ENCODE measurements at places on chromosomes 1 and 21.

DNA sequence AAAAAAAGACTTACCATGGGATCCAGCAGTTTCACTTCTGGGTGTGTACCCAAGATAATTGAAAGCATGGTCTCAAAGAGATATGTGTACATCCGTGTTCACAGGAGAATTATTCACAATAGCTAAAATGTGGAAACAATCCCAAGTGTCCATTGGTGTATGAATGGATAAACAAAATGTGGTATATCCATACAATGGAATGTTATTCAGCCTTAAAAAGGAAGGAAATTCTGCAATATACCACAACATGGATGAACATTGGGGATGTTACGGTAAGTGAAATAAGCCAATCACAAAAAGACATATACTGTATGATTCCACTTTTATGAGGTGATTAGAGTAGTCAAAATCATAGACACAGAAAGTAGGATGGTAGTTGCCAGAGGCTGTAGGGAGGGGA, 7.0 kb upstream of the TUT4 start:
- DNase-seq = no peak

GRCh38 chr21:31874812-31875212, 2.0 kb downstream of the HUNK start:
- no peak for DNase-seq

DNA sequence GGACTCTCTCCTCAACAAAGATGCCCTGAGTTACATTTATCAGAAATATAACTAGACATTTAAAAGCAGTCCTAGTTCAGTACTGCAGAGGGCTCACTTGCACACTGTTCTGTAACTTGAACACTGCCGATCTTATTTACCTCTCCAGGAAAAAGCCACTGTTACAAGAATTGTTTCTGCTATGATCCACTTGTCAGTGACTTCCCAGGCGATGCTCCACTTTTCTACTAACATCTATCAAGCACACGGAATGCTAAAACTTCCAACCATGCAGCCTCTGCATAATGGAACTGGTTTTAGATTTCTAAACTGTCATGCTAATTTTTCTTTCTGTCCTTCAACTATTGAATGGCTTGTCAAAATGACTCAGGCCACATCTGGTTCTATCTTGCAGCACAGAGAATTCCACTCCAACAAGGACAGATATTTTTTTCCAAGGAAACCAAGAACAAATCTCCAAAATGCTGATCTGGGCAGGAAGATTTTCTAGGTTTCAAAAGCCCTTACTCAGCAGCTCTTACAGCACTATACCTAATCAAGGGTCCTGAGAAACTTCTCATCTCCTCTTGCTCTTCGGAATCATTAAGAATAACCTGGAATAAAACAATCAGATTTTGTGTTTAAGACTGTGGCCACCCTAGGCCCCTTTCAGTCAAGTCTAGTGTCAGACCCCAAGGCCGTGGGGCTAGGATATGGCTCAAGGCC, 9.9 kb downstream of the SEC16B start:
- DNase-seq = peak; percentile 52

GRCh38 chr1:23628951-23629387, 62.6 kb upstream of the RPL11 start:
- no peak for DNase-seq

DNA sequence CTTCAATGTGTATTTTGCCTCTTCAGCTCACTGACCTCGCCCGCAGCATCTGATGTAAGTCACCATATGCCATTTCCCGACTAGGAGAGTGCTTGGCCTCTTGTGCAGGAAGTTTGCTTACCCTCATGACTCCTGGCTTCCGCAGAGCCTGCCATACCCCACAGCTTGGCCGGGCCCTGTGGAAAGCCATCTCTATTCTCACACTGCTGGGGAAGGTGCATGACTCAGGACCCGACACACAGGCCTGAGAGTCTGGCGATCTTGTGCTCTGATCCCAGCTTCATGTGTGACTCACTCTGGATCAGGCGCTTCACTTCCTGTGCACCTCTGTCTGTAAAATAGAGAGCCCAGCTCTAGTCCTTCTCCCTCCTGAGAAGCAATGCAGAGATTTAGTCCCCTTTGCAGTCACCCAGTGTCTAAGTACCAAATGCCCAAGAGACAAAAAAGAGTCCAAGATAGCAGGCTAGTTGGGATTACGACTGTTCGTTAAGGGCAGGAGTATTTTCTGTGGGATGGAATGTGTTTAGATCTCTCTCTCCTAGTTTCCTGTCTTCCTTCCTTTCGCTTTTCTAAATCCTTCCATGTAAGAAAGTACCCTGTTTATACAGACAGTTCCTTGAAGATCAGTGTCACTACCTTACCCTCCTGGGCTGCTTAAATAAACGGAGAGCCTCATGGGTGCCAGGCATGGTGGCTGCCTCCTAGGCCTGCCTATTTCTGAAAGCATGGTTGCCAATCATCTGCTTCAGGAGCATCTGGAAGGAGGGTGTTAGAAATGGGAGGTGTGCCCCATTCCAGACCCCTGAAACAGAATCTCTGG, 62.8 kb upstream of the KIF26B start:
- peak; percentile 99 for DNase-seq

DNA sequence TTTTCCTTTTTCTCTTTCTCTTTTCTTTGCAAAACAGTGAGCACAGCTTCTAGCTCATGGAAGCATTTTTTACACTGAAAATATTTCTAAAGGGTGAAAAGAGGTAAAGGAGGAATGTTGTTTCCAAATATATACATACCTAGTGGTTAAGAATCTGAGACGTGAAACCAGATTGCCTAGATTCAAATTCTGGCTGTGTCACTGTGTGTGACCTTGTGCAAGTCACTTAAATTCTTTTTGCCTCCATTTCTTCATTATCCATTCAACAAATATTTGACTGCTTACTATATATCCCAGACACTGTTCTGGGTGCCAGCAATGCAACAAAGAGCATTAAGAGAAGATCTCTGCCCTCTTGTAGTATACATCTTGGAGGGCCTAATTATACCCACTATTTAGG, 53.3 kb downstream of the ZFYVE9 start:
- DNase-seq = peak; percentile 54

DNA sequence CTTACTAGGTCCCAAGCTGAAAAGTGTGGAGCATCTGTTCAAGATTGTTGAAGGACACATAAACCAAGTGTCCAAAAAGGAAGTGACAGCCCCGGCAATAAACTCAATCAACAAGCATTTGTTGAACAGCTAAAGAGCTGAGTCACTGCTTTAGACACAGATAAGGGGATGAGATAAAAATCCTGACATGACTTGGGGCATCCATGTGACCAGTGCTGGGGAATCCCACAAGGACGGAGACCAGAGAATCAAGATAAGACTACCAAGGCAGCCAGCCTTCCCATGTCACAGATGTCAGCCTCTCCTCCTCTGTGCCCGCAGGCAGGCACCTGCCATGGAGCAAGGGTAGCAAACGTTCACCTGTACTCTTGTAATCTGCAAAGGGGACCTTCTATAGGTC, 118.6 kb upstream of the KAZN start:
- peak; percentile 14 for DNase-seq

- DNase-seq = no peak
These were observed 1.7 kb upstream of the TRPM2 start for GRCh38 chr21:44351535-44352252.

GRCh38 chr1:86318436-86318835, 77.7 kb downstream of the ODF2L start:
- no peak for DNase-seq

DNA sequence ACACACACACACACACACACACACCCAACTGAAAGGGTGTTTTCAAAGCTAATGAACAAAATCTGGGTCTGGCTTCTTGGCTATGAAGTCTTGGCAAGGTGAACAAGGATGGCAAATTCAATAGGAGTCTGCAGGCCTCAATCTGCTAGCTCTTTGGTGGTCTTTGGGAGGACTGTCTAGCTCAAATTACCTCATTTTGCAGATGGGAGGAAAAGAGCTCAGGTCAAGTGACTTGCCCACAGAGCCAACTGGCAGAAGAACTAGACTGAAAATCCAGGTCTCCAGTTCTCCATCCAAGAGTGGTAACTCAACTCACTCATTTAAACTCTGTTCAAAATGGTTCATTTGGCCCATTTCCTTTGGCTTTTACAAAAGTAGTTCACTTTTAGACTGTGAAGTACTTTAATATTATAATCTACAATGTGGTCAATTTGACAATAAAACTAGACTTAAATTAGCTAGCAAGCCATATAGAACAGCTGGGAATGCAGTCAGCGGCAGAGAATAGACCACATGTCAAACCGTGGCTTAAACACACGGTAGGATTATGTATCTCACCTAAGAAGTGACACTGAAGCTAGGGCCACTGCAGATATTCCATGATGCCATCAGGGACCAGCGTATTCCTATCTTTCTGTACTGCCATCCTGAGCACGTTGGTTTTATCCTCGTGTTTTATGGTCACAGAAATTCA, 112.9 kb downstream of the APP start:
- no peak for DNase-seq

DNA sequence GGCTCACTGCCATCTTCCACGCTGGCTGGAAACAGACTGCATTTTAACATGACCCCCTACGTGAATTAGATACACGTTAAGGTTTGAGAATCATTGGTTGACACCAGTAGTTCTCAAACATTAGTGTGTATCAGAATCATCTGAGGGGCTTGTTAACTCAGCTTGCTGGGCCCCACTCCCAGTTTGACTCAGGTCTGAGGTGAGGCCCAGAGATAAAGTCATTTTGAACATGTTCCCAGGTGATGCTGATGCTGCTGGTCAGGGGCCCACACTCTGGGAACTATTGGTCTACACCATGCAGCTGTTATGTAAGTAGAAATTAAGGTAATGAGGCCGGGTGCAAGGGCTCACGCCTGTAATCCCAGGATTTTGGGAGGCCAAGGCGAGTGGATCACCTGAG, 1.3 kb downstream of the LSM10 start:
- DNase-seq = no peak

DNA sequence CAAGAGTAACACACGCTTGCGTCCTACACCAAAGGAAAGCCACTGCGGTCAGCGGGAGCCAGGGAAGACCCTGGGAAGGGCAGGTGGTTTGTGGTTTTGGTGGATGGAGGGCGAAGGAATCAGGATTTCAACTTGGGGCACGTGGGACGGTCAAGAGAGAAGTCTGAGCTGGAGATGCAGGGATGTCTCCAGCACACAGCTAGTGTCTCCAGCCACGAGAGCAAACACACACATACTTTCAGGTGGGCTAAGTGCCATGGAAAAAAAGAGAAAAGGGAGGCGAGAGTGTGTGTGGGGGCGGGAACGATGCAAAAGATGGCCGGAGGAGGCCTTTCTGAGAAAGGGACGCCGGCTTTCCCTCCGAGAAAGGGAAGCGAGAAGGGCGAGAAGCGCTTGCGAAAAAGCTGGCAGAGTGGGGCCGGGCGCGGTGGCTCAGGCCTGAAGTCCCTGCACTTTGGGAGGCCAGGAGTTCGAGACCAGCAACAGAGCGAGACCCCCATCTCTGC, 1.4 kb upstream of the SRRM1 start:
- peak; percentile 42 for DNase-seq

GRCh38 chr1:168892931-168893330, 163.9 kb upstream of the DPT start:
- DNase-seq = no peak

DNA sequence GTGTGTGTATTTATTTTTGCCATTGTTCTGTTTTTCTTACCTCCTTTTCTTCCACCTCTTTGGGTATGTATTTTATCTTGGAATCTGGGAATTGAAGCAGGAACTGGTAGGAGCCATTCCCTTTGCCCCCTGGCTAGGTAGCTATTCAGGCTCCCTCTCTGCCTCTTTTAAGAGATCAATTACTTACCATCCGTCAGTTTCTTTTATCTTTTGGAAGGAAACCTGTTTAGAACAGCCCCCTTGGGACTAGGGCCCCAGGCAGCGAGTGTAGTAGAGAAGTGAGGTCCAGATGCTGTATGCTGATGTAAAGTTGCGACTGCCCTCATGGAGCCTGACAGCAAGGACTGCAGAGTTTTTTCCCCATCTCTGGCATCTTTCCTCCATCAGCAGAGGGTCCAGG, 41.6 kb downstream of the KIRREL1 start:
- DNase-seq = no peak

DNA sequence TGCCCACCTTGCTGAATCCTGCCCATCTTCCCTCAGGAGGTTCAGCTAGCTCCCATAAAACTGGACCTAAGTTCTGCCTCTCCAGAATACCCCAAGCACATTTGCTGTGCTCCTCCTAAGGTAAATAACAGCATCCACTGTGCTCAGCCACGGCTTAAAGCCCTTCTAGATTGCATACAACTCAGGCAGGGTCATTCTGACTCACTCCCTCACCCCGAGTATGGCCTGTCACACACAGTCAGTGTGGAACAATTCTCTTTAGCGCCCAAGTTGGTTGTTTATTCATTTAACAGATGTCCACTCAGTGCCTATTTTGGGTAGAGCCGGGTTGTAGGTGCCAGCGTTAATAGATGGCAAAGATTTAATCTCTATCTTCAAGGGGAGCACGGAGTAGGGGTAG, 147.5 kb upstream of the EDN2 start:
- peak; percentile 75 for DNase-seq

DNA sequence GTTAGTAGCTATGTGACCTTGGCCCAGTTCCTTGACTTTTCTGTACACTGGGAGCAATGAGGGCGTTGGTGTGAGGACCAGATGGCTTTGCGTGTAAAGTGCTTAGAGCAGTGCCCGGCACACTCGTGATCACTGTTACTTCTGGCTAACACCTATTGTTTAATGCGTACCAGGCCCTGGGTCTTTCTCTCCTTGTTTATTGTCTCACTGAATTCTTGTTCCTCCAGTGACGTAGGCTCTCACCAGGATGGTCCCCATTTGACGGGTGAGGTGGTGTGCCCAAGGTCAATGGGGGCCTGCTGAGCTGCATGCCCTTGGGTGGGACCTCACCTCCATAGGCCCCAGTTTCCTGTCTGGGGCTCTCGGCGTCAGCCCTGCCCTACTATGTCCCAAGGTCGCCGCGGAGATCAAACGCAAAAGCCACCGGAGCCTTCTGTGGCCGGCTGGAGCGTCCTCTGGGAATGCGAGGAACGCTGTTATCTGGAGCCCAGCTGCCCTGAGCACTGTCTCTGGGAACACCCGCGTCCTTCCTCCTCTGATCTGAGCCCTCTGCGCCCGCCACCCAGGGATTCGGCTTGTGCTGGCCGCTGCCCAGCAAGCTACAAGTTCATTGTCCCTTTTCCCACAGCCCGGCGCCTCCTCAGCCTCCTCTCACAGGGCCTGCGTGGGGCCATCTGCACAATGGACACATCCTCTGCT, 28.9 kb downstream of the ALPL start:
- DNase-seq = peak; percentile 47

DNA sequence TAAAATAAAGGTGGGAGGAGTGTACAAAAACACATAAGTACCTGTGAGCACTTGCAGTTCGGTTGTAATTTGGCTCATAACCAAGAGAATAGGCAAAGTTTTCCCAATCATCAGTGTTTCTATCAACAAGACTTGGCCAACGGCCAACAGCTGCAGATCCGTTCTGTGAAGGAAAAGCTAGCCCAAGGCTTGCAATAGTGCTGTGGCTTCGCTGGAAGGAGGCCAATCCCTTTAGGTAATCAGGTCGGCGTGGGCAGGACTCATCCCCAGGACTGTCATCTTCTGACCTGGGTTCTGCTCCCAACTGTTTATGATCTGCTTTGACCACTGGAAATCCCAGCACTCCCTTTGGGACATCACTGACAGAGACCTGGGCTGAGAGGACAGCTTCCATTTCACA, 107.8 kb downstream of the LYST start:
- DNase-seq = no peak
